Activated CD8-positive, alpha-beta memory T cell treated with anti-CD3 and anti-CD28 coated beads for 1 hour (primary cell): ENCODE measurements at places on chromosomes 11 and 22.

DNA sequence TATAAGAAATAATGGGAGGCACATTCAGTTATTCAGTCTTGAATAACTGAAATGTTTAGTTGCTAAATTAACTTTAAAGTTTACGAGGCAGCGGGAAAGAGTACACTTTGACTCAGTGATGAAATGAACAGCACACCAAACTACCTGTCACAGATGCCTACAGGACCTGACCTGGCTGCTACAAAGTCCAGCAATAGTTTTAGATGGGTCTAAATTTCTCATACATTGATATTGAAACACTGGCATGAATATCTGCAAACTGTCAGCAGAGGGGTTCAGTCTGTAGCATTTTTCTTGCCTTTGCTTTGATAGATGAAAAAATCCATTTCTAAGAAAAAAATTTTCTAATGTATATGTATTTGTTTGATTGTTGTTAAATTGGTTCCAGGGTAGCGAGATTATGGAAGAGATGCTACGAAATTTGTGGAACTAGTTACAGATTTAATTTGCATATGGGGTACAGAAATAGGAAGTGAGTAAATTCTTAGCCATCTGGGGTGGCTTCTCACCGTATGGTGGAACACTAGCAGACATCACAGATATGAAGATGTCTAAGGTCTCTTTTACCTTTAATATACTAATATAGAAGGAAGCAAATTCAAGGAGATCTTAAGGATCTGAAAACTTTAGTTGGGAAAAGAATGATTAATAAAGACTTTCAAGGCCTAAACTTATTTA is 20.8 kb upstream of the GAB2 start:
- no peak for DNase-seq

DNA sequence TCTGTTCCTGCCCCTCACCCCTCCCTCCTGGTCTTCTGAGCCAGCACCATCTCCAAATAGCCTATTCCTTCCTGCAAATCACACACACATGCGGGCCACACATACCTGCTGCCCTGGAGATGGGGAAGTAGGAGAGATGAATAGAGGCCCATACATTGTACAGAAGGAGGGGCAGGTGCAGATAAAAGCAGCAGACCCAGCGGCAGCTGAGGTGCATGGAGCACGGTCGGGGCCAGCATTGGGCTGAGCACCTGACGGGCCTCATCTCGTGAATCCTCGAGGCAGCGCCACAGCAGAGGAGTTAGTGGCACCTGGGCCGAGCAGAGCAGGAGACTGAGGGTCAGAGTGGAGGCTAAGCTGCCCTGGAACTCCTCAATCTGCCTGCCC is 941.8 kb downstream of the BRD1 start:
- no peak for DNase-seq

DNA sequence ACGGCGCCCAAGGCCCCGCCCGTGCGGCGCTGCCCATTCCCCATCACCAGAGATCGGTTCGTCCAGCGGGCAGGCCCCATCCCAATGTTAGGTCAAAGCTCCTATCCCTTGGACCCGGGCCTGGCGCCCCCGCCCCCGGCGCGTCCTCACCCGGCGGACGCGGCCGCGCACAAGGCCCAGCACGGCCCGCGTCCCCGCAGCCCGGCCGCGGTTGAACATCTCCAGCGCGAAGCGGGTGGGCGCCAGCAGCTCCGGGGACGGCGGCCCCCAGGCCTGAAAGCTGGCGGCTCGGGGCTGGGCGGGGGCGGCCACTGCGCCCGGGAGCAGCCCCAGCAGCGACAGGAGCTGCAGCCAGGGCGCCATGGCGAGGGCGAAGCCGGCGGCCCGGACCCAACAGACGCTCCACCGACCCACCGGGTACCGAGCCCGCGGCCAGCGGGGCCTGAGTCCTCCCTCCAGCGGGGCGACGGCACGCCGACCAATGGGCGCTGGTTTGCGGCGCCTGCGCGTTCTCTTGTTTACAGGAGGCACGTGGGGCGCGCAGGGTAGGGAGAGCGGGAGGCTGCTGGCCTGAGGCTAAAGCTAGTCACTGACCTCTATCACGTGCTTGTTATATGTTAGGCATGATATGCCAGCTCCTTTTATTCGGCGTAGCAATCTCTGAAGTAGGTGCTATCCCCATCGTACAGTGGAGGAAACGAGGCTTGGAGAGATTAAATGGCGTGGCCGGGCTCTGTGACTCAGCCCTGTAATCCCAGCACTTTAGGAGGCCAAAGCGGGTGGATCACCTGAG is at the start of gene CTSF:
CTSF (minus strand) TSS at position 483 of the 793 bp plus-strand sequence; CDS start at position 363, 120 bp downstream.
- DNase-seq, result peak; percentile 57

DNA sequence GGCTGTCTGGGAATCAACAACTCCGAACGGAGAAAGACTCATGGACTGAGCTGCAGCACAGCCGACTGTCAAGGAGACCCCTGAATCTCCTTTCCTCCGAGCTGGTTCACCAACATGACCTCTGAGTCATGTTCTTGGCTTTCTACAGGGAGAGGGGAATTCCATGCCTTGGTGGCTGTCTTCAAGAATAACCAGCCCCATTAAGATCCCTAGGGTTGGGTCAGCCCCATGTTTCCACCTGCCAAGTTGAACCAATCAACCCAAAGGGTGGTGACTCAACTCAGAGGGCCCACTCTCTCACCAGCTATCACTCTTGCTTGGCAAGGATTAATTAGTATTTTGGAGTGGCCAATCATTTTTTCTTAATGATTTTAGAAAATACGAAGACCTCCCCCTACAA is 28.3 kb upstream of the IGSF22 start:
- DNase-seq, result no peak

GRCh38 chr11:94574193-94574961 is 7.2 kb downstream of the PIWIL4 start:
- DNase-seq, result no peak

DNA sequence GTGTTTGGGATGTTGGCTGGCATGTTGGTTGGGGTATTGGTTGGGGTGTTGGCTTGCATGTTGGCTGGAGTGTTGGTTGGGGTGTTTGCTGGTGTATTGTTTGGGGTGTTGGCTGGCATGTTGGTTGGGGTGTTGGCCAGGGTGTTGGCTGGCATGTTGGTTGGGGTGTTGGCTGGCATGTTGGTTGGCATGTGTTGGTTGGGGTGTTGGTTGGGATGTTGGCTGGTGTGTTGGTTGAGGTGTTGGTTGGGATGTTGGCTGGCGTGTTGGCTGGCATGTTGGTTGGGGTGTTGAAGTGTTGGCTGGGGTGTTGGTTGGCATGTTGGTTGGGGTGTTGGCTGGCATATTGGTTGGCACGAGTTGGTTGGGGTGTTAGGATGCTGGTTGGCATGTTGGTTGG is 24.5 kb downstream of the OTUB1 start:
- no peak for DNase-seq

DNA sequence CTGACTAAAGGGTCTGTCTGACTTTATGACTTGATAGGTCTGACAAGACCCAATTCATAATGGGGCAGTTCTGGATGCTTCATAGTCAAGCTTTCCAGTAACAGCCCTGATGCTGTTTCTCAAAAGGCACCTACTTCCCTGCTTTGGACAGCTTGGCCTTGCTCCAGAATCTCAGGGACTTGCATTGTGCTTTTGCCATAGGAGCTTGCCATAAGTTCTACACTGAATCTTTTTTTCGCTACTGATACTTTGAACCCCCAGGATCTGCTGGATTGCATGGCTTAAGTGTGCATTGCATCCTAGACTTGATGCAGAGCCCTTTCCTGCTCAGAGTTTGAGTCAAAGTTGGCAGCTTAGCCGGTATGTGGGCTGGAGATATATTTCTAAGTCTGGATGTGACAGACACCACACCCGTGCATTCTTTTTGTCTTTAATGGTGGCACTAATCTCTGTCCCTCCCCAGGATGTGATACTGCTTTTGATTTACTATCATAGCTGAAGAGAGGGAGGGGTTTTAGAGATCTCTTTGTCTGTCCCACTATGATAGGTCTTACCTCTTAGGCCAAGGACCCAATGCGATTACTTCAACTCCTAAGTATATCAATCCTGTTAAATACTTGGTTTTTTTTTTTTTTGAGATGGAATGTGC is 16.9 kb upstream of the SLC3A2 start:
- DNase-seq, result no peak

DNA sequence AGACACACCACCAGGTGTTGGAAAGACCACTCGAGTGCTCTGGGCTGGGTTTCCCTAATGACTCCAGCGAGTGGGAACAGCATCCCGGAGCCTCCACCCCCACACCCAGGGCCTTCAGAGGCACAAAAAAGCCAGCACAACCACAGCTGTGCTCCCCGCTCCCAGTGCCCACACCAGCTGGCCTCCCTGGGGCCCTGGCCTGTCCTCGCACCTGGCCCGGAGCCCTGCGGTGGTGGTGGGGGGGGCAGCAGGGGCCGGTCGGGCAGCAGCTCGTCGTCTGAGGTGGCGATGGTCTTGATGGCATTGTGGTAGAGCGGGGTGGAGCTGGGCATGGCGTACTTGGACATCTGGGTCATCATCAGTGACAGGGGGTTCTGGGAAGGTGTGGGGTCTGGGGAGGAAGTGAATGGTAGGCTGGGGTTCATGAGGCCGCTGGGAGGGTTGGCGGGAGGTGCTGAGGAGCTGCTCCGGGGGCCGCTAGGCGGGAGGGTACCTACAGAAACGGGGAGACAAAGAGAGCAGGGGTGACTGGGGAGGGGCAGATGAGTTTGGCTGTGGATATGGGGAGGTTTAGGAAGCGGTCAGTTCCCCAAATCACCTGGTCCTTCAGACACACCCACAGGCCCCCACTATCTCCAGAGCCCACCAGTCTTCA is 16.1 kb downstream of the CXCR5 start:
- DNase-seq, result no peak

GRCh38 chr11:68661014-68661413 is 23.3 kb upstream of the GAL start:
- DNase-seq, result no peak
